ENCODE measurements at places on chromosomes 12 and 14. TPM values are rescaled to one million over a fixed set of nuclear protein-coding genes. Genes with fewer than 3 reads are reported as not detected.

Gene NPAS3
- 0.62 TPM for polyA plus RNA-seq

Gene TEX52
- polyA plus RNA-seq = 0.22 TPM

Gene DPY19L2
- polyA plus RNA-seq = 8.0 TPM

Gene IFNG-AS1
- polyA plus RNA-seq = not detected

Gene KSR2
- polyA plus RNA-seq = not detected

Gene CCDC60
- polyA plus RNA-seq = not detected

Gene RPAP3
- 14.6 TPM for polyA plus RNA-seq
